ENCODE measurements at places on chromosomes 11 and 22.
A peak's percentile ranks its signal among the peaks of the same experiment; 100 is the strongest.

GRCh38 chr11:34480314-34480713, 33.3 kb downstream of the ELF5 start:
- peak; percentile 14 for DNase-seq

DNA sequence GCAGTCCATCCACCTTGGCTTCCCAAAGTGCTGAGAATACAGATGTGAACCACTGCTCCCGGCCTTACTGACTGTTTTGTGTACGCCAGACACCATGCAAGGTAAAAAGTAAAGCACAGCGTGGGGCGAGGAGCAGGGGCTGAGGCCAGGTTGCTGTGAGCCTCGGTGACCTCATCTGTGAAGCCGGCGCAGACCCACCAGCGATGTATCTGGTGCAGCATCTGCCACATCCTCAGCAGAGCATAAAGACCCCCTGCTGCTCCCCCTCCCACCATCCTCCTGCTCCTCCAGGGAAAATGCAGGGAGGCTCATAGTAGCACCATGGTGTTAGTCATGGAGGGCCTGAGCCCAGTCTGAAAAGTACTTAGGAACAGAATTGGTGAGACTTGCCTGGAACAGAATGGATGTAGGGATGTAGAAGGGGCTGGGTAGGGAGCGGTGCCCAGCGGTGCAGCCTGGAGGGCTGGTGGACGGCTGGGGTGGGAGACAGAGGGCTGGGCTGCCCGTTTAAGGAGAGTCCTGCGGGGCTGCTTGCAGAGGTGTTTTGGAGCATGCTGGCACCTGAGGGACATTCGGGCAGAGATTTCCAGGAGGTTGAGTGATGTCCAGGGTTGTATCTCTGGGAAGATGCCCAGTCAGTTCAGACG, 462.4 kb downstream of the BRD1 start:
- DNase-seq, result no peak

DNA sequence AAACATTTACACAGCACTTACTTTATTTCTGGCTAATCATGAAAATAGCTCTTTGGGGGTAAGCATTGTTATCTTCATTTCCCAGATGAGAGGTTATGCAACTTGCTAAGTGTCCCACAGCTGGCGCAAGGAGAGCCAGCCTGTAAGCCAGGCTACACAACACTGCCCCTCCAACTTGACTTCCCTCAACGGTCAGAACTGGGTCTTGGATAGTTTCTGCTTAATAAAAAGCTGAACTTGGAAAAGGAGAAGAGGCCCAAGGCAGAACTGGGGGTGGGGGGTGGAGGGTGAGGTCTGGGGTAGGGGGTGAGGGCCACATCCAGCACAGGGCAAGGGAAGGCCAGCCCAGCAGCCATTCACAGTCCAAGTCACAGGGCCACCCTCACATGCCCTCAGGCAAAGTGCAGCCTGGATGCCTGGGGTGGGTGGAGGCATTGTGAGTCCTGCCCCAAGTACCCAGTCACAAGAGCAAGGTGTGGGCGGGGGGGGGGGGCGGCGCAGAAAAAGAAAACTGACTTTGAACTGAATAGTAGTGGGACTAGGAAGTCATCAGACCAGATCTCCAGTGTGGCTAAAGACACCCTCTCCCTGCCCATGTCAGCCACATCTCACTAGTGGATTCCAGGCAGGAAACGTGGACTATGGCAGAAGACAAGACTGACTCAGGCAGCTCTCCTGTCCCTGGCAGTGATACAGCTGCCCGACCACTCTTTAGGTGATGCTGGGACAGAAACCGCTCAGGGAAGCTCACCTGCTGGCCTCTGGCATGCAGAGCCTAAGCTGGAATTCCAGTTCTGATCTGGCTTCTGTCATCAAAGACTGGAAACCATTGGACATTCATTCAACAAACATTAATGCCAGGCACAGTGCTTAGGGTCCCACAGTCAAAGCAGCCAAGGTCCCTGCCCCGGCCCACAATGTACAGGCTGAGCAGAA, 52.4 kb downstream of the PACSIN2 start:
- DNase-seq, result no peak

DNA sequence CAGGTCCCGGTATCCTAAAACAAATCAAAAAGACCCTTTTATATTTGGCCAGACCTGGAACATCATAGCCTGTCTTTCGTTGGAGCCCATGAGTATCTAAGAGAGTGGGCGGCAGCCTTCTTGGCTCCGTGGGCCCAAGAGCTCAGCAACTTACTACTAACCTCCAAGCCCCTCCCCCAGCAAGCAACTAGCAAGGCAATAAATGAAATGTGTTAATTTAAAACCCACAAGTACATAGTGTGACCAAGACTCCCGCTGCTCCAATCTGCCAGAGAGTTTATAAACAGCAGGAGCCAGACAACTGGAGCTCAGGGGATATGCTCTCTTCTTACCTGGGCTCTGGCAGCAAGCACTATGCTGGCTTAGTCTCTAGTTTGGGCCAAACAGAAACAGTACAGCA, 40.8 kb upstream of the CYP2D6 start:
- DNase-seq, result no peak

- DNase-seq, result no peak
Observed at GRCh38 chr11:85912414-85912813, 57.2 kb downstream of the CCDC83 start.

DNA sequence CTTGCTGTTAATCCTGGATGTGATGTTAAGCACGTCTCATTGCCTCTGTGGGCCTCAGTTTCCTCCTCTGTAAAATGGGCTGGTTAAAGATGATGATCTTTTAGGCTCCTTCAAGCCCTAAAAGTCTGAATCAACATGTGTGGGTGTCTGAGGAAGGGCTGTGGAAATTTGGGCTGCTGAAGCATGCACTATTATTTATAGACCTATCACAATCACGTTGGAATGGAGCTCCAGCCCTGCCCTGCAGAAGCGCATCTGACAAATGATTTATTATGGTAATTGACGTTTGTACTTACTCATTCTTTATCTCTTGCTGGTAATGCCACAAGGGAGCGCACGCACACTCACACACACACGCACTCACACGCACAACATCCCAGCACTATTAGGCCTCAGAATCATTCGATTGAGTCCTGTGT, 20.4 kb downstream of the P2RX3 start:
- no peak for DNase-seq

- DNase-seq, result no peak
Observed at GRCh38 chr11:111335549-111335948, 37.2 kb downstream of the POU2AF3 start.

DNA sequence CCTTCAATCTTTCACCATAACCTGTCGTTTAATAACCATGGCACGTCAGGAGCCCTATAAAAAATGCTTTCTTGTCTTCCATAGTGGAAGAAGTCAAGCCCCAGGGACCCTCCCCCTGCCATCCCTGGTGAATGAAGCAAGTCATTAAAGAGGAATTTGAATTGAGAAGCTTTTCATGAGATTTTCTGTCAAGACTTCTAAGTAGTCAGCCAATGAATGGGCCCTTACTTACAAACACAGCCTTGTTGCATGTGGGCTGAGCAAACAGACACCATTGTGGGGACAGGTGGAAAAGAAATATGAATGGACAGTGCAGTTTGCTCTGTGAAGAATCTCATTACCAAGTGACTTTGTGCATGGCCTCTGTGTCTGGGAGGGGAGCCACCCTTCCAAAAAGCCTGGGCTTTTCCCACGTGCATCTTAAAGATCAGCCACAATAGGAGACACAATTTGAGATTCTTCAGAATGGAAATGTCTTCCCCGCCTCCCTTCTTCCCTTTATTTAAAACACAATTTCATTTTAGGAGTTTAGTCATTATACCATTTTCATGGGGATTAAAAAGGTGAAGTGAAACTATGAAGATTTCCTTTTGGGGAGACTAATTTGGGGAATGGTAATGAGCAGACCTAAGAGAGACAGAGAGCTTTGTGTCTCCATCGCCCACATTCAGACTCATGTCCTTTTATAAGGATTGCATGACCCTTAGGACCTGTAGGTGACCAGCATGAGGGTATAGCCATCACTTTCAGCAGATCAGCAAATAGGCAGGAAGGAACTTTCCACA, 152.0 kb downstream of the LRRC4C start:
- no peak for DNase-seq

DNA sequence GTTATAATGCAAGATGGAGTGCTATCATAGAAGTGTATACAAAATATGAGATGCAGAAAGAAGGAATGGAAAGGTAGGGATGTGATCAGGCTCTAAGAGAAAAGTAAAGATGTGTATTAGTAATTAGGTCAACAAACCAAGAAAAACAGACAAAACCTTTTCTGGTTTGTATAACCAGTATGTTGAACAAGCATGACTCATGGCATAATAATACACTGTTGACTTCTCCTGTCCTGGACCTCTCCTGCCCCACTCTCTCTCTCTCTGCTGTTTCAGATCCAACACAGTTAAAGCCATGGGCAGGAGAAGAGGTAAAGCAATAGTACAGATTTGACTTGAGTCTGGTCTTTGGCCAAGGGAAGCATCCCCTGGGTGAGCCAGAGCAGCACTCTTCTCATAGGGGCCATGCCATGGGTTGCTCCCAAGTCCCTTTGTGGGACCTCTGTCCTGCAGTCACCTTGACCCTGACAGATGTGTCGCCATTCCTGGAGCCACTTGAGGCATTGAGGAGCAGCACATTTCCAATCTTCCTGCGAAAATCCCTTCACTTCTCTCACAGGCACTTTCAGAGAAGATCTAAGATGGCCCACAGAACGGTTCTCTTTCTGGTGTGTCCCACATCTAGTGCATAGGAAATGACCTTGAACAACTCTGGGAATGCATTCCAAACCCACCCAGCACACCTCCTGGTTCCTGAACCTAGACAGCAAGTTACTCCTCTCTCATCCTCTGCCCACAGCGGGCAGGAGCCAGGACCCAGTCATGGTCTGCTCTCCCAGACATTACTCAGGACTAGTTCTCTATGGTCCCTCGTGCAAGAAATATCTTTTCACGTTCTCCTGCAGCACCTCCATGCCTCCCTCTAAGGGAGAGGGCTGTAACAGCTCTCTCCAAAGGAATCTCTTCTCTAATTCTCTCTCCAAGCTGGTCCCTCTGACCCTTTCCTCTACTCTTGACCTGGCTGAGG, 58.2 kb upstream of the PRSS23 start:
- DNase-seq, result peak; percentile 97

DNA sequence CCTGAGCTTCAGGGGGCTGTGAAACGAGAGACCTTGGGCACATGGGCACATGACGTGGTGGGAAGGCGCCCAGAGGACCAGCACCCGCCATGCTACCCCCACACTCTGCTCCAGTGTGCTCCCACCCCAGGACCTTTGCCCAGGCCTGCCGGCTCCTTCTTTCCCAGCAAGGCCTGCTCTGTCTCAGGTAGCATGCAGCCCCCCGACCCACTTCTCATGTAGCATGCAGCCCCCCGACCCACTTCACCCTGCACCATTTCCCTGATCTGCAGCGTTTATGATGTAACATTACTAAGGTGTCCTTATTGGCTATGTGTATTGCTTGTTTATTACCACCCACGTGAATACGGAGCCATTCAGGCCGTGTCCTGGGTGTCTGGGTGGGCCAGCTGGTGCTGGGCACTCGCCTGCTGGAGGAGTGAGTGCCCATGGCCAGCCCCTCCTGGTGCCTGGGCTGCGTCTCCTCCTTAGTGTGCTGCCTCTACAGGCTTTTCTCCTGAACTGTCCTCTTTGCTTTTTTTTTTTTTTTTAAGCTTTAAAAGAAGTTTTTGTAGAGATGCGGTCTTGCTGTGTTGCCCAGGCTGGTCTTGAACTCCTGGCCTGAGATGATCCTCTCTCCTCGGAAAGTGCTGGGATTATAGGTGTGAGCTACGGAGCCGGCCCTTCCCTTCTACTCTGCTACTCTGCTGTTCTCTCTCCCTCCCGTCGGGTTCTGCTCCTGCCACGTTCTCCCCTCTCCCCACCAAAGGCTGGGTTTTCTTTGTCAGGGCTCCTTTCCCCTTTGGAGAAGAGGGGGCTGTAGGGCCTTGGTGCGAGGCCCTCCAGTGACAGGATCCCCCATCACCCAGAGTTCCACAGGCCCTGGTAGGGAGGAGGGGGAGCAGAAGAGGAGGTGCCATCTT, 29.4 kb downstream of the LRP5 start:
- DNase-seq, result no peak

DNA sequence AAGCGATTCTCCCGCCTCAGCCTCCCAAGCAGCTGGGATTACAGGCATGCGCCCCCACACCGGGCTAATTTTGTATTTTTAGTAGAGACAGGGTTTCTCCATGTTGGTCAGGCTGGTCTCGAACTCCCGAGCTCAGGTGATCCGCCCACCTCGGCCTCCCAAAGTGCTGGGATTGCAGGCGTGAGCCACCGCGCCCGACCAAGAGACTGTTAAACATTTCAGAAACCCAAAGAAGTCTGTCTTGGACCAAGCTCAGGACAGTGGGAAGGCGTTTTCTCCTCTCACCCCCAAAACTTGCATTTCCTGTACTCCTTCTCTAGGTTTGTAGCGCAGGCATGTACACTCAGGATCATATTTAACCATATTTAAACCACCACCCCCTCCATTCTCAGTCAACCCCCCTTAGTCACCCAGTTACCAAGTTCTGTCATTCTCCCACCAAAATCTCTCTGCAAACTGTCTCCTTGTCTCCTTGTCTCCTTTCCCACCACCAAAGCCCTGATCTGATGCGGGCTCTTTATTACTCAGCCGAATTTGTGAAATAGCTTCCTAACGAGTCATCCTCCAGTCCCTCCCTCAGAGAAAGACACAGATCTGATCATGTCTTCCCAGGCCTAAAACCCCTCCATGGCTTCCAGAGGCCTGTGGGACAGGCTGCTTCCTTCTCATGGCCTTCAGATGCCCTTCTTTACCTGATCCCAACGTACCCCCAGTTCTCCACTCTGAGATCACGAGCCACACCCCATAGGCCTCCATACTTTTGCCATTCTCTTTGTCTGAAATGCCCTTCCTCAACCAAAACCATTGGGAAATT, 29.0 kb upstream of the CREB3L1 start:
- peak; percentile 100 for DNase-seq

DNA sequence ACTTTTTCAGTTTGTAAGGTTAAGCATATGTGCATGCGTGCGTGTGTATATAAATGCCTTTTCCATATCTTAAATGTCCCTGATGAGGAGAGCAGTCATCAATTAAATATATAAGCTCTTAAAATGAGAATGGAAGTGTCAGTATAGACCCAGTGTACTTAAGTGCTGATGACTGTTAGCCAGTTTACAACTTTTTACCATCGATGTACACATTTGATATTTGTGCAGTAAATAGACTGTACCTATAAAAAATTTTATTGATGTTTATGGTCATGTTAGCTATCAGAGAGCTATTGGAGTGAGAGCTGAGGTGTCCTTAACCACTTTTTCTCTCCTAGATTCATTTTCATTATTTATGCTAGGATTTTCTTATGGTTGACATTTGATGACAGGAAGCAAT, 45.4 kb downstream of the TRAF6 start:
- DNase-seq, result no peak

DNA sequence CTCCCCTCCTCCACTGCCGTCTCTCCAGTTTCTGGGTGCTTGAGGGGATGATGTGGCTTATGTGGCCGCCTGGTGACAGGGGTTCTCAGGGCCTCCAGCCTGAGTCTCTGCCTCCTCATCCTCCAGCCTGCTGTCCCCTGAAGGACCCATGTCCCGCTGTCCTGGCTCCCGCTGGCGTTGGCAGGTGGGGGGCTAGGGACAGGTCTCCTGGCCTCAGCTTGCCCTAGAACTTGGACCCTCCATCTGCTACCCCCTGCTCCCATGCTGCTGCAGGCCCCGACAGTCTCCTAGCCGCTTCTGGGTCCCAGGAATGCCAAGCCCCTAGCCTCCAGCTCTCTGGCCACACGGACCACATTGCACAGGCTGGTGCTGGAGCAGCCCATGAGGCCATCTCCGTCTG, 13.9 kb upstream of the CELSR1 start:
- DNase-seq, result no peak

GRCh38 chr22:19981961-19982920, 34.4 kb downstream of the ARVCF start:
- DNase-seq, result no peak
